Panc1 (cell line): ENCODE measurements at places on chromosomes 3 and 15. TPM values are rescaled to one million over a fixed set of nuclear protein-coding genes. Genes with fewer than 3 reads are reported as not detected.

Gene C3orf70
- 0.10 TPM for total RNA-seq

Gene HIGD2B
- 0.21 TPM for total RNA-seq

DNA sequence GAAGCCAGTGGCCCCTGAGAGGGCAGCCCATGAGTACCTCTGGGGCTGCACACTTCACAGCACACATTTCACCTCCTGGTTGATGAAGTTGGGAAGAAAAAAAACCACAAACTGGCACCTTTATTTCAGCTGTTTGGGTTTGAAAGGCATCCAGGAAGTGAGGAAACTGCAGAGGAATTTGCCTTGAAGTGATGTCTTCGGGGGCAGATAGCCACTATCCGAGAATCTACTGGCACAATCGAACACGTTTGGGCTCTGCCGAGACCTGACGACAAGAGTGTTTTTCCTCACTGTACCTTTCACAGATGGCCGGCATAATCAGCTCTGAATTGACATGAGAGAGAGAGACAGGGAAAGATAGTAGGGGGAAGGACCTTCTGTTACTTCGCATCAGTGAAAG, 59.7 kb downstream of the LRIG1 start:
- no peak for DNase-seq

- no peak for DNase-seq
Measured at GRCh38 chr3:129723558-129724324, 117.3 kb upstream of the PLXND1 start.

DNA sequence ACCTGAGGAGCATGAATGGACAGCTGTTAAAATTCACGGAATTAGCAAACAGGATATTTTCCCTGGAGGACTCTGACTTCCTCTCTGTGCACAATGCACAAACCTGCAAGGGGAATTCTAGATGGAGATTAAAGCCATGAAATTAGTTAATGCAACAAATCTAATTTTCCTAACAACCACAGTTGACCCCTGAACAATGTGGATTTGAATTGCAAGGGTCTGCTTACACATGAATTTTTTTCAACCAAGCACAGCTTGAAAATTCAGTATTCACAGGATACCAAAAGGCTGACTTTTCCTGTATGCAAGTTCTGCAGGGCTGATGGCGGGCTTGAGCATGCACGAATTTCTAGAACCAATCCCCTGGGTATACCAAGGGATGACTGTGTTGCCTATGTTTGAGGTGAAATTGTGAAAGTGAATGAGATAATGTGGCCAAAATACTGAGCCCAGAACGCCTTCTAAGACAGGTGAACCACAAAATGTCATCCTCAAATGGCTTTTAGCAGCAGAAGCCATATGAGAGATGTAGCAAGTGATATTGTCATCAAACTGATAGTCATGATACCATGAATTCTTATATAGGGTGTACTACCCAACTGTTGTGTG, 52.5 kb downstream of the COL8A1 start:
- no peak for DNase-seq

GRCh38 chr3:50248387-50248786, 12.4 kb downstream of the GNAI2 start:
- DNase-seq: no peak

DNA sequence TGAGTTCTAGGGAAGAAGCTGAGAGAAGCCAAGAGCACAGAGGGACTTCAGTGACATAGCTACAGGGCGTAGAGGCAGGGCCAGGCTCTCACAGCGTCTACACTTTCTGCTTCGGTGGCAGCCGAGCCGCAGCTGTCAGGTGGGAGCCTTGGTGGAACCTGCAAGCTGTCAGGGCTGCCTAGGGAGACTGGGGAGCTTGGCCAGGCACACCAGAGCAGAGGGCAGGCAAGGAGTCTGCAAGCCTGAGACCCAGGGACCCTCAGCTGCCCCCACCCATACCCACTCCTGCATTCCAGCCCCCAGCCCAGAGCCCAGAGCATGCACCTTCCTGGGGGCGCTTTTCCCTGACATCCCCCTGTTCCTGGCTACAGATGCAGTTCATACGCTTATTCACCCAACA, 13.4 kb upstream of the KLF15 start:
- DNase-seq: no peak
